ENCODE measurements at places on chromosomes 12 and 14.

DNA sequence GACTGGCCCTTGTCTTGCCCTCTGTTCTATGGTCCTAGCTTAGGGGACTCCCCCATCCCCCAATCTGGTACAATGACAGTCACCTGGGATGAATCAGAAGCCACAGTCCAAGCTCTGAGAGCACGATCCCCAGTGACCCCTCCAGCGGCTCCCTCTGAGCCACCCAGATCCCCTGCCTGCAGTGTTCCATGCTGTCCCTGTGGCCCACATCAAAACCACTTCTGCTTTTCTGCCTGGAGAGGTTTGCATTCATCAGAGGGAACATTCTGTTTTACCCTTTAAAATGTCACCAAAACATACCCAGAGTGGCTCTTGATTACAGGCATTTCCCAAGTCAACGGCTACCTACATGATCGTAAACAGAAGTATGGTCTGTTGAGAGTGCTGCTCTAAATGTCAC is 47.5 kb downstream of the NOS1 start:
- no peak for DNase-seq

DNA sequence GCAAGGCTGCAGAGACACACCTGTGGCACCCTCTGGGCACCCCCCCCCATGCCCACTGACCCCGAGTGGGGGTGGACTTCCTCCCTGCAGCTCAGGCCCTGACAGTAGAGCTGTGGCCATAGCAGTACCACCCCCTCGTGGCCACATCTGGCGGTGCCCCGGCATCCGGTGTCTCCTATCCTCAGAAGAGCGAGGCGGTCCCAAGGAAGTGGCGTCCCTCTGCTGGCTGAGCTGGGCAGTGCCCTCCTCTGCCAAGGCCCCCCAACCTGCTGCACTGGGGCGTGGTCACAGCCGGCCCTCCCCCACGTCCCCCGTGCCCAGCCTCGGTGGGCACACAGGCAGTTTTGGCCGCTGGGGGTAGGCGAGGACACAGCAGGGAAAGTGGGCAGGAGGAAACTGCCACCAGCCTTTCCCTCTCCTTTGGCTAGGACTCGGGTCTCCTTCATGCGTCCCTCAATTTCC is 6.0 kb upstream of the SLC6A12 start:
- DNase-seq: peak; percentile 63

- no peak for DNase-seq
Observed at GRCh38 chr12:6145564-6145963, 21.1 kb upstream of the VWF start.

GRCh38 chr12:10974965-10975364 is 11.7 kb downstream of the TAS2R50 start:
- no peak for DNase-seq

DNA sequence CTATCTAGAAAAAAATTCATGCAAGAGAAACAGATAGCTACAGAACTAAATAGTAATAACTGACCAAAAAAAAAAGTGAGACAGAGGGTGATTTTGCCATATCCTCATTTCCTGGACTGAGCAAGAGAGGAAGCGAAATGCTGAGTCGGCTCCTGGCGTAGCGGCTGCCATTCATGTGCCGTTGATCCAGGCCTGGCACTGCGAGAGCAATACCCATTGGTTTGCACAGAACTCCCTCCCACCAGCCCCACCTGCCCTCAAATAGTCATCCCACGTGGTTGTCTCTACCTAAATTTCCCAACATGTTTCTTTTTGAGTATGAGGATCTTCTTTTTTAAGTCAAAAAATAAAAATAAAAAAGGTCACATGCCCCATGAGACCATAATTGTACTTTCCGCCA is 9.4 kb upstream of the WNT5B start:
- peak; percentile 58 for DNase-seq

DNA sequence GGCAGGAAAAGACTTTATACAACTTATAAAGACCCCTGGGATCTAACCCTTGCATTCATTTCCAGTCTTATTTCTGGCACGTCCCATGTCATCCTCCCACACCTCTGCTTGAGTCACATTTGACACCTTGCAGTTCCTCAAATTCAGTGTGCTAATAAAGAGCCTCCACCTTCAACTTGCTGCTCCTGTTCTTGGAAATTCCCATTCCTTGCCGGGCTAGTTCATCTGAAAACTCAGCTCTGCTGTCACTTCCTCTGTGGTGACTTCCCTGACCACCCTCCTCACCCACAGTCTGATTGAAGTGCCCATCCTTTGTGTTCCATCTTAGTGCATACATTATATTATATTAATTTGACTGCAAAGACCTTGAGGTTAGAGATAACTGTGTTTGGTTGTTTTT is 37.4 kb upstream of the PSMA6 start:
- no peak for DNase-seq

DNA sequence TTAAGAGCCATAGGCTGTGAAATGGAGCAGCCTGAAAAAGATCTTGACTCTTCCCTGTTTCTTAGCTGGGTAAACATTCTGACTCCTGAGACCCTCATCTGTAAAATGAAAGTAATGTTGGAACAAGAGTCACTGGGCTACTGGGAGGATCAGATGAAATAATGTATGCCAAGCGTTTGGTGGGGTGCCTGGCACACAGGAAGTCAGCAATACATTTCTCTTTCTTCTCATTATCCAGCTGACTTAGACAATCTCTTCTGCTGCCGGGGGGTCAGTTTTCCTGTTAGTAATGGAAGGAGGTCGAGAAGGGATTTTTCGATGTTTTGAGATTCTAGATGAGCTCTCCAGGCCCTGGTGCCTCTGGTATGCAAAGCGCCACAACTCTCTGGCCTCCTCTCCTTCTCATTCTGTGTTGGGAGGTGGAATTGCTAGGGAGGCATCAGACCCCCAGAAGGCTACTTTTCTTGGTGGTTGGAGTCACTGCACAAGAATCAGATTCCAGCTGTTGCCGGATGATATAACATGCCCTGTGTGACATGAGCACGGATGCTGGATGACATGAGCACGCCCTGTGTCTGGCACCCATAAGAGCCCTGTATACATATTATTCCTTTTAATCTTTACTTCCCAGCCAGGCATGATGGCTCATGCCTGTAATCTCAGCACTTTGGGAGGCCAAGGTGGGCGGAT is 4.3 kb downstream of the OASL start:
- no peak for DNase-seq

- no peak for DNase-seq
Observed at GRCh38 chr12:114691196-114691595, 7.2 kb upstream of the TBX3 start.

GRCh38 chr14:79580414-79580813 is 630.9 kb downstream of the DIO2 start:
- no peak for DNase-seq

DNA sequence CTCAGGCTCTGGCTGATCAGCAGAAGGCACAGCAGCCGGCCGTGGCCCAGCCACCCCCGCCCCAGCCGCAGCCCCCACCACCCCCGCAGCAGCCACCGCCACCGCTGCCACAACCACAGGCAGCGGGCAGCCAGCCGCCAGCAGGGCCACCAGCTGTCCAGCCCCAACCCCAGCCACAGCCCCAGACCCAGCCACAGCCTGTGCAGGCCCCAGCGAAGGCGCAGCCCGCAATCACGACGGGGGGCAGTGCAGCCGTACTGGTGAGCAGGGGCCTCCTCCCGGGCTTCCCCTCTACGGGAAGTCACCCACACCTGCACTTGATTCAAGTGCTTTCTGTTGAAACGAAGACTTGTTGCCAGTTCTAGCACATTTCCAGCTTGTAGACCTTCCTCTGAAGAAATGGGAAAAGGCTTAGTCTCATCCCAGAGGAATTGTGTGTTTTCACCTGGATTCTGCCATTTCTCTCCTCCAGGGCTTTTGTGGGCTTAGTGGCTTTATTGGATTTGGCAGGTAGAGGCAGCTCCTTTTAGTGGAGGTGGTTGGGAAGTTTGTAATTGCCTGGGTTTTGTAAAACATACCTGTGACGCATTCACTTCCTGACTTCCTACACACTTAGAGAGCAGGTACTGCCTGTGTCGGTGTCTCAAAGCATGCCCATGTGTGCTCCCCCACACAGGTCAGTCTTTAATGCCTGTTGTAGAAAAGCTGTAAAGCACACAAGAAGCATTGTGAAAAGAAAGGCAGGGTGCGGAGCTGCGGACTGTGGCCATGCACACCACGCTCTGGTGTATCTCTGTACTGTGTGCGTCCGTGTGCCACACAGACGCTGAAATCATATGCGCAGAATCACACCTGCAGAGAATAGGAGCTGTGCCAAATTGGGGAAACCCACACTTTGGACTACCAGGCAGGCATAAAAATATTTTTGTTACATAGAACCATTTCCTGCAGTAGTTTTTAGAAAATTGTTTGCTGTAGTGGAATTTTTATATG is 90.5 kb downstream of the DDX51 start:
- no peak for DNase-seq

GRCh38 chr14:71606064-71606463 is 326.2 kb upstream of the RGS6 start:
- DNase-seq: no peak

GRCh38 chr12:104570174-104570907 is 113.6 kb downstream of the CHST11 start:
- no peak for DNase-seq

- peak; percentile 61 for DNase-seq
Observed at GRCh38 chr12:92034858-92035401, 110.7 kb downstream of the BTG1 start.

DNA sequence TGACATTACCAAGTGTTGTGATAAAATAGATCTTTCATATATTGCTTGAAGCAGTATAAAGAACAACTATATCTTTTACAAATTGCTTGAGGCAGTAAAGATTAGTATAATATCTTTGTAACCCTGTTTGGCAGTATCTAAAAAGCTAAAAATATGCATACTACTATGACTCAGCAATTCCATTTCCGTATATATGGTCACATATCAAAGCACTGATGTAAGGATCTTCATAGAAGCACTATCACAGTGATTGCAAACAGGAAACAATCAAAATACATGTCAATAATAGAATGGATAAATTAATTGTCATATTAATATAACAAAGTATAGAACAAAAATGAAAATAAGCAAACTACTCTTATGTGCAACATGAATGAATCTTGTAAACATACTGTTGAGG is 158.4 kb upstream of the IGF1 start:
- no peak for DNase-seq

DNA sequence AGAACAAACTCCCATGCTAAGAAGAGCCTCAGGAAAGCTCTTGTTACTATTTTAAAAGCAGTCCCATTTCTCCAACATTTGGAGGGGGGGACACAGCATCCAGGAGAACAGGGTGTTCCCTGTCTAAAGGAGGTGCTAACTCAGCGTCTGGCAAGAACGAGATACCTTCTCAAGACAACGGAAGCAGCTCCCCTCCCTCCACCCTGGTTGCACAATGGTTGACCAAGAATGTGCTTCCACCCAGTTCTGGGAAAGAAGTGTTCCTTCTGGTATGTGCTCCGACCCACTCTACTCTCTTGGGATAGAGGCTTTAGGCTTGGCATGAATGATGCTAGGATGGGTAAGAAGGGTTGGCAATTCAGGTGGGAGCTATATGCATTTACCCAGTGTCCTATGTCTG is 1.5 kb upstream of the KRT6A start:
- DNase-seq: no peak

DNA sequence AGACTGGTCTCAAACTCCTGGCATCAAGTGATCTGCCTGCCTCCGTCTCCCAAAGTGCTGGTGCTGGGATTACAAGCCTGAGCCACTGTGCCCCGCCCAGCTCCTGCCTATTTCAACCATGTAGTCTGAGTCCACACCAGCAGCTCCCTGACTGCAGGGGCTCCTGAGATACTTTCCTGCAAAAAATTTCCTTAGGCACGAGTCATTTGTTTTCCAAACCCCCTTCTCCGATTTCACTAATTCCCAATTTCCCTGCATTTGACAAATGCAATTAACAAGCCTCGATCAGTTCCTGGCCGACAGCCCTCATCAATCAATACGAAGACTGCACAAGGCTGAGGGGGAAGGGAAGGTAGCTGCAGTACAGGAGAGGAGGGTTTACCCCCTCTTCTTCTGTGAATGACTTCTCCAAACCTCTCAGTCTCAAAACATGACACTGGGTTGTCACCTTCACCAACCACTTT is 10.1 kb downstream of the PSMB5 start:
- DNase-seq: no peak

DNA sequence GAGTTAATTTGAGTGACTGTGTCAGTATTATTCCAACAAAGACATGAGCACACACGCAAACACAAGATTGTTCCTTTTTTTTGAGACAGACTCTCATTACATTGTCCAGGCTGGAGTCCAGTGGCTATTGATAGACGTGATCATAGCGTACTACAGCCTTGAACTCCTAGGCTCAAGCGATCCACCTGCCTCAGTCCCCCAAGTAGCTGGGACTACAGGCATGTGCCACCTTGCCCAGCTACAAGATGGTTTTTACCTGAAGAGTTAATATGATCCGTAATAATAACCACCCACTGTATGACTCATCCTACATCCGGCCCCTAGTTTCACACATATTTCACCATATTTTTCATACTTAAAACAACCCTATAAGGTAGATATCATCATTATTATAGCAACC is 26.8 kb downstream of the BCAT1 start:
- DNase-seq: no peak
